ENCODE measurements at places on chromosomes 5 and 9.

- DNase-seq = no peak
Observed at GRCh38 chr5:100950985-100951384, 47.9 kb upstream of the ST8SIA4 start.

- no peak for DNase-seq
Observed at GRCh38 chr5:68339921-68340321, 124.4 kb downstream of the PIK3R1 start.

DNA sequence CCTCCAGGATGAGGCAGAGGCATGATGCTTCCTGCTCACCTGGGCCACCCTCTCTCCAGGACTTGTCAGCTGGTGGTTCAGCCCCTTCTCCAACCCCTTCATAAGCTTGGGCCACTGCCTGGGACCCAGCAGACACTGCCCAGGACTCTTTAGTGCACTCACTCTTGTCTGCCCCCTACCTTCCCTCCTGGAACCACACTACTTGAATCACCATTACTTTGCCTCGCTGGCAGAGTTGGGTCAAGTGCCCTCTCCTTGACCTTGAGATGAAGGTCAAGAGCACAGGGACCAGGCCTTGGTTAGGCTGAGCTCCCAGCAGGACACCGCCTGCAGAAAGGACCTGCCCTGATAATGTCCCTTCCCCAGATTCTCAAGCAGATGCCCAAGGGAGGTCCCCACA lies 8.5 kb upstream of the ENDOG start:
- no peak for DNase-seq

GRCh38 chr9:132978451-132979131 lies at the start of gene GFI1B:
GFI1B (plus strand) TSS chr9:132978694; CDS start chr9:132986679, 7,985 bp downstream.
- DNase-seq = no peak

- DNase-seq = no peak
Observed at GRCh38 chr5:53642061-53642460, 81.6 kb downstream of the NDUFS4 start.

Measured in stimulated activated CD4-positive, alpha-beta T cell treated with anti-CD3 and anti-CD28 coated beads, TNF-alpha, amount 100 ng/mL, for 1 hour (primary cell).